Activated CD4-positive, alpha-beta T cell treated with anti-CD3 and anti-CD28 coated beads, Interleukin-2, amount 50 U/mL, for 48 hours (primary cell): ENCODE measurements at places on chromosomes 2 and 18.
A peak's percentile ranks its signal among the peaks of the same experiment; 100 is the strongest.

DNA sequence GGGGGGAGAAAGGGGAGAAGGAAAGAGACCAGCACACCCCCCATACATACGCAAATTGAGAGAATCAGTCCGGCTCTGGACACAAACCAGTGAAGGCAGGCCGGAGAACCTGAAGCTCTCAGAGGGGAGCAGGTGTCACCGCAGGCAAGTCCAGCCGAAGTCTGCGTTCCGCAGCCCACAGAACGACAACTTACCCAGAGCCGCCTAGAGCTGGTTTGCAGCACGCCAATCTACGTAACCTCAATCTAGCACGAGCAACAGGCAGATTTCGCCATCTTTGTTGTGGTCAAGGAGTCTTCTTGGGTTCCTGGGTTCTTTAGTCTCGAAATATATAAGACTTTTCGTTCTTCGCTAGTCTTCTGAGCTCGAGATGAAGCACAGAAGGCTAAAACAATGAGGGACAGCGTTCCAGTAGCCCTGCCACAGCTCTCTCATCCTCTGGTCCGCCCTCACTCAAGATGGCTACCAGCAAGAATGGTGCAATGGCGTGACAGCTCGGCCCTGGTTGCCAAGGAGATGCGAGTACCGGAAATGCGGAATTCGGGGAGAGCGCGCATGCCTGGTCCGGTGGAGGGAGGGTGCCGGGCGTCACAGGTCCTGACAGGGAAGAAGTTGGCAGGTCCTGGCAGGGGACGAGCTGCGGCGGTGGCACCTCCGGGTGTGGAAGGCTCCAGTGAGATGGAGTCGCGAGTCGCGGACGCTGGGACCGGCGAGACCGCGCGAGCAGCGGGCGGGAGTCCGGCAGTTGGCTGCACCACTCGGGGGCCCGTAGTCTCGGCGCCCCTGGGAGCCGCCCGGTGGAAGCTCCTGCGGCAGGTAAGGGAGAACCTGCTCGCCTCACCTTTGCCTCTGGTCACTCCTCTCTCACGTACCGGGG, at the start of the genes CAMKMT and PREPL:
TSS of gene CAMKMT (plus strand) at position 618 of the 877 bp plus-strand sequence.
TSS of gene PREPL (minus strand) at position 165 of the 877 bp plus-strand sequence. CDS start 15,152 bp downstream, outside the sequence.
- DNase-seq, result peak; percentile 98

DNA sequence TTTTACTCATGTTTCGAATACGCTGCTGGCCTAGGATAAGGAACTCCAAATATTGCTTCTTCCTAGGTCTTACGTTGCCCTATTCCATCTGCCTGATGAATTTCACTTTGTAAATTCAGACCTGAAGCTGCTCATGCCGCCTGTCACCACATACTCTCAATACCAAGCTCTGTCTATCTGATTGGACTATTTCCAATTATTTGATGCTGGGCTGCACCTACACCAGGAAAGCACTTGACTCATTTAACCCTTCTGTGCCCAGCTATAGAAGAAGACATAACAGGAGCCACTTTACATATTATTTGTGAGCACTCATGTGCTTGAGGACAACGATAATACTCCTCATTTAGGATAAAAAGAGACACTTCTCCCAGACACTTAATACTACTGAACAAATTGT, 1293.9 kb upstream of the LRRTM1 start:
- no peak for DNase-seq

DNA sequence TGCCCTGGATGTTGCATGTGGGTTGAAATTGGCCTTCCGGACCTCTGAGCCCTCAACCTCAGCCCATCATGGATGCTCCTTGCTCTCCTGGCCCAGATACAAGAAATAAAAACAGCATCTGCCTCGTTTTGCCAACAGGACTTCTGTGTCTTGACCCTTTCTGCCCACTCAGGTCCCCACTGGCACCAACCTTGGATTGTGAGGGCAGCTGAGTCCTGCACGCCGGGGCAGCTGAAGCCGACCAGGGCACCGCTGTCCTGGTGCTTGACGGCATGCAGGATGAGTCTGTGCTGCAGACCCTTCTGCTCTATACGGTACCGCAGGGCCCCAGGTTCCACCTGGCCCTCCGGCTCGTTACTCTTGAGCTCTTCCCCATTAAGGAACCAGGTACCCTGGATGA, 4.7 kb downstream of the OBSL1 start:
- no peak for DNase-seq

GRCh38 chr18:37574113-37574512, 8.5 kb upstream of the CELF4 start:
- DNase-seq, result no peak

- peak; percentile 66 for DNase-seq
Observed at GRCh38 chr2:74440378-74441169, 1.2 kb downstream of the RTKN start.

DNA sequence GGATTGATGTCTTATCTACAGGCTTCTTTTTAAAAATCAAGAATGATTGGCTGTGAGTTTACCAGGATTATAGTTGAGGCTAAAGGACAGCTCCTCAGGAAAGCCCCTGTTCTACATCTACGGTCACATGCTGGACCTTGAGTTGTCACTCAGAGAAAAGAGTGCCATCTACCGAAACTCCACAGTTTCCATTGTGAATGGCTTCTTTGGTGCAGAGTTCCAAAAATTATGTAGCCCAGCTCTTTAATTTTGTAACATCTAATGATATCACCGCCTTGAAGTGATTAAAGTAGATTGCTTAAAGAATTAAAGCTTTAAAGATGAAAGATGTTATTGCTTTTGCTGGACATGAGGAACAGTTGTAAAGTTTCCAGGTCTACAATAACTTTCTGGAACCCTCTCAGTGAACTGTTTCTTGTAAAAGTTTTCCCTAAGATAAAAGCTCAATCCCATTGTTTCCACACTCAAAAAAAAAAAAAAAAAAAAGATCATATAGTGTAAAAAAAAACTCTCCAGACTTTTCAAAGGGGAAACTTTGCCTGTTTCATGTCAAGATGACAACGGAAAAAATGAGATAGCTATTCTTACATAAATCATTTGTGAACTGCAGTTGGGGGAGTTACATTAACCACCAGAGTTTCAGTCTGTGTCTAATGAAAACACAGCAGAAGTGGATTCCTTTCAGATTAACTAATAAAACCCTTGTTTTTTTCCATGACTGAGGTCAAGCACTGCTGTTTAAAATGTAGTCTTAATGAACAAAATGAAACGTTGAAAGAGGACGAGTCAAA, 4.3 kb downstream of the COL3A1 start:
- DNase-seq, result peak; percentile 5

DNA sequence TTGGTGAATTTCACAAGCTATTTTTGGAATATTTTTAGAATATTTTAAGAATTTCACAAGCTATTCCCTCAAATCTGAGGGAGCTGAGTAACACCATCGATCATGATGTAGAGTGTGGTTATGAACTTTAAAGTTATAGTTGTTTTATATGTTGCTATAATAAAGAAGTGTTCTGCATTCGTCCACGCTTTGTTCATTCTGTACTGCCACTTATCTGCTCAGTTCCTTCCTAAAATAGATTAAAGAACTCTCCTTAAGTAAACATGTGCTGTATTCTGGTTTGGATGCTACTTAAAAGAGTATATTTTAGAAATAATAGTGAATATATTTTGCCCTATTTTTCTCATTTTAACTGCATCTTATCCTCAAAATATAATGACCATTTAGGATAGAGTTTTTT, 15.9 kb downstream of the TYMS start:
- DNase-seq, result no peak

GRCh38 chr2:220465700-220466099, 838.3 kb downstream of the SLC4A3 start:
- DNase-seq, result no peak

GRCh38 chr18:13558124-13558523, 168.2 kb downstream of the FAM210A start:
- DNase-seq, result peak; percentile 51

DNA sequence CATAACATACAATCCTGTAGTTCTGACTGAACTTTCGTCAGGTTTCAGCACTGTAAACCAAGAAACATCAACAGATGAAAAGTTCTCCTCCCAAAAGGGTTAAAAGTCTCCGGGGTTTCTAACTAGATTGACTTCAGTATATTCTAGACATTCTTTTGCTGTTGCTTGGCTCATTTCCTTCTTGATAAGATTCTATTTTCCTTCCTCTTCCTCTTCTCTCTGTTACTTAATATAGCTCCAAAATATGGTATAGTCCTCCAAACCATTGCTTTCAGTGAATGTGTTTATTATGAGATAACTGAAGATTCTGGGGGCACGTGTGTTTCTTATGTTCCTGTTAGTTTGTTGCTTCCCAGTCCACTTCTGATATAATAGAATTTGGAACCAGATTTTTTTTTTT, 46.4 kb upstream of the MAP4K3 start:
- DNase-seq, result no peak

GRCh38 chr2:112305132-112305531, 29.7 kb downstream of the ZC3H6 start:
- DNase-seq, result no peak

DNA sequence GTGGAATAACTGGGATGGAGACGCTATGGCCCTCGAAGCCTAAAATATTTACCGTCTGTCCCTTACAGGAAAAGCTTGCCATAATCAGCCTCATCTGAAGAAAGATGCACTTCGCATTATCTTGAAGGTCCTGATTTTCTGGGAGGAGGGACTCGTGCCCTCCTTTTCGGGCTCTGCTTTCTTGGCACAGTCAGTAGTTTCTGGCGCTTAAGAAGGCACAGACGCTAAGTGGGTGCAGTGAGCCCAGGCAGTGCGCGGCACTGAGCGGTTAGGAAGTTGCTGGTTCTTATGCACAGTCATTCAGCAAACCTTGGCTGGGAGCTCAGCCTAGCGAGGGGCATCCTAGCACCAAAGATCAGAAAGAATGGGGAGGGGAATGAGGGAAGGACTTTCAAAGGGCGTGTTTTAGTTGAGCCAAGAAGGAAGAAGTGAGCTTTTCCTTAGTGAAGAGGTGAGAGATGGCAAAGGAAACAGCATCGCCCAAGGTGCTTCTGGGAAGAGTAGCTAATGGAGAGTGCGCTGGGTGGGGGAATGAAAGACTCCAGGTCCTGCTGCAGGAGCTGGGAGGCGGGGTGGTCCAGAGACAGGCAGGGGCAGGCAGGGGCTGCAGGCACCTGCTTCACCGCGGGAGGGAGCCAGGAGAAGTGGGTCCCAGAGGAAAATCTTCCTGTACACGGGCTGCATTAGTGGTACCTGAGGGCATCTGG, 64.1 kb downstream of the ZCCHC2 start:
- DNase-seq, result no peak

DNA sequence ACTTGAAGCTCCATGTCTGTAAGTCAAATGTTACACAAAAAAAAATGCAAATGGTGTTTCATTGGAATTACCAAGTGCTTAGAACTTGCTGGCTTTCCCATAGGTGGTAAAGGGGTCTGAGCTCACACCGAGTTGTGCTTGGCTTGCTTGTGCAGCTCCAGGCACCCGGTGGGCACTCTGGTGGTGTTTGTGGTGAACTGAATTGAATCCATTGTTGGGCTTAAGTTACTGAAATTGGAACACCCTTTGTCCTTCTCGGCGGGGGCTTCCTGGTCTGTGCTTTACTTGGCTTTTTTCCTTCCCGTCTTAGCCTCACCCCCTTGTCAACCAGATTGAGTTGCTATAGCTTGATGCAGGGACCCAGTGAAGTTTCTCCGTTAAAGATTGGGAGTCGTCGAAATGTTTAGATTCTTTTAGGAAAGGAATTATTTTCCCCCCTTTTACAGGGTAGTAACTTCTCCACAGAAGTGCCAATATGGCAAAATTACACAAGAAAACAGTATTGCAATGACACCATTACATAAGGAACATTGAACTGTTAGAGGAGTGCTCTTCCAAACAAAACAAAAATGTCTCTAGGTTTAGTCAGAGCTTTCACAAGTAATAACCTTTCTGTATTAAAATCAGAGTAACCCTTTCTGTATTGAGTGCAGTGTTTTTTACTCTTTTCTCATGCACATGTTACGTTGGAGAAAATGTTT, 97.9 kb upstream of the IL1R2 start:
- DNase-seq, result no peak

DNA sequence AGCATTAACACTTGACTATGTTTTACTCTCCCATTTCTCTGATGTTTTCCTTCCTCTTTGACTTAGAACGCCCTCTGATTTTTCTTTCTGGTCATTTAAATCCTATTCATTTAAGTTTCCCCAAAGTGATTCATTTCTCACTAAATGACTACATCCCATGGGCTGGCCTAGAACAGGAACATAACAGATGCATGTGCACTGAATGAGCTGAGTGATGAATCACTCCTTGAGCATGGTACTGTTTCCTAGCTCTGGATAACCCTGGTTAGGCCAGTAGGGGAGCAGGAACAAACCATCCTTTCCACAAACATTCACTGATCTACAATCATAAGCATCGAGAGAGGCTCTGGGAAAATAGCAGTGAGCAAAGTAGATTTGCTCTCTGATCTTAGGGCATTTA, 221.9 kb upstream of the SETBP1 start:
- DNase-seq, result no peak

GRCh38 chr2:35585972-35586371, 769.6 kb upstream of the CRIM1 start:
- DNase-seq, result no peak

GRCh38 chr2:240369801-240370585, 65.5 kb upstream of the GPC1 start:
- DNase-seq, result no peak

DNA sequence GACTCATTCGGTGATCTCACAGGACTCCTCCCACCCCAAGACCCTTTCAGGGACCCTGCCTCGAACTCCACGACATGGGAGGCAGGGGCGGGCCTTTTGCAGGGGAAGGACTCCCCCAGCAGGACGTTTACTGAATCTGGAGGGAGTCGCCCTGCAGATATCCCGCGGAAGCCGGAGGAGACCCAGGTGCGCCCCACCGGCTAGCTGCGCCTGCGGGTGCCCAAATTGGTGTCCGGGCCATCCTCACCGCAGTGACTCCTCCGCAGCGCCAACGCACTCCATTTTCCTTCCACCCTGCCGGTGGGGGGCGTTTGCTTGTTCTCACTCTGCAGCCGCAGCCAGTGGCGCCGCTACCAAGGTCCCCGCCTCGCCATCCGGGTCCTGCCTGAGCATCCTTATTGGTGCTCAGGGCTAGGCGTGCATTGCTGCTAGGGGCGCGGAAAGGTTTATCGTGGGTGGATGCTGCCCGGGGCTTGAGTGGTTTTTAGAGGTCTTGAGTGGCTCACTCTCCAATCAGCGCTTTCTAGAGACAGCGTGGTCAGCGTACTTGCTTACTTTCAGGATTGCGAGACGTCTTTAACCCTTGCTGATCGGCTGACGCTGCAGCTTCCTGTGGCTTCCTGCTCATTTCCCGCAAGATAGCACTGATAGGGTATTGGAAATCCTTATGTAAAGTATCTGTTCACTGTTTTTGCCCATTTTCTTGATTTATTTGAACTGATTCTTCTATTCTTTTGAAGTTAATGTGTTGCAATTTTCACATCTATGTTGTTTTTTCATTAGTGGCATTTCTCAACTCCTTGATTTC, 81.4 kb downstream of the BIN1 start:
- DNase-seq, result peak; percentile 69

DNA sequence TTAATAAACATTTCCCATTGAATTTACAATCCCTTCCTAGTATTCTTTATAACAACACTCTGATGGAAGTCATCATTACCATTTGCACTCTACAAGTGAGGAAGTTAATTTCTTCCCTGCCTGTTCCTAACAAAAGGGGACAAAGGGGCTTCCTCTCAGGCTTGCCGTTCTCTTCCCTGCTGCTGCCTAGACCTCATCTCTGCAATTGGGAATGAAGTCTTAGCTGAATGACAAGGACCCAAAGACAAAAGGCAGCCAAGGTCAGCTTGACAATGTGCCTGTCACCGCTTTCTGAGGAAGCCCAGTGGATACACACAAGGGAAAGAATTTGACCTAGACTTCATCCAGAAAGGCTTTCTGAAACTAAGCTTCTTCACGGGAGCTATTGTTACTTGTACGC, 416.4 kb downstream of the CMPK2 start:
- DNase-seq, result no peak
